Hematopoietic multipotent progenitor cell treated with erythropoietin and hydrocortisone succinate and interleukin-3 and kit ligand, for 6 days (in vitro differentiated cells): ENCODE measurements at places on chromosomes 1 and 21.

- peak; percentile 99 for DNase-seq
Measured at GRCh38 chr1:231053493-231054162, 13.6 kb upstream of the FAM89A start.

DNA sequence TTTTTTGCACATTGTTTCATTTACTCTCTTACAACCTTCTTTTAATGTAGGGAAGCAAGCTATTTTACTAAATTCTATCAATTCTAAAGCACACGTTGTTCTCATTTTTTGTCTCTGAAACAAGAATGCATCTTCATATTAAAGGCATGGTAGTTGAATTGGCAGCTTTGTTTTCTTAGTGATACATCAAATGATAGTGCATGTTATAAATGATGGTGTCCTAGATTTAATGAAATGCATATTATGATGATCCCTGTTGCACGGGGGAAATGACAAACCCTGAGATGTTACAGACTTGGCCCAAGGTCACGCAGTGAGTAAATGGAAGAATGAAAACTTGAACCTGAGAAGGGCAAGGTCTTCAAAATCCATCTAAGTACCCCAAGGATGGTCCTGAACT is 213.1 kb downstream of the KAZN start:
- no peak for DNase-seq

GRCh38 chr1:156505679-156506298 is 5.2 kb upstream of the MEF2D start:
- DNase-seq: no peak

DNA sequence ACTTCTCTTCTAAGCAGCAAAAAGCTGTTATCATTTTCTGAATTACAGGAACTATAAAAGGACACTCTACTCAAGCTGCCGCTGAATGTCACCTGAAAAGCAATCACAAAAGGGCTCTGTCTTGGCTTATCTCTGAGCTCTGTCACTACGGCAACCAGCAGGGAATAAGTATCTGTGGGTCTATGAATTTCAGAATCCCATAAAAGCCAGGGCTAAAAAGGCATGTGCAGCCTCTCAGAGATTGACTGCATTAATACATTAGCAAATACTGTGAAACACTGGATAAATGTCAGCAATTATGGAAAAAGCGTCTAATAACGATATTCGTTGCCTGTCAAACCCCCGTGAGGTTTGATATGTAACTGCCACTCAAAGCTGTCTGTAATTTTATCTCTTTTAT is 210.2 kb upstream of the DMRTA2 start:
- DNase-seq: no peak

GRCh38 chr1:173099166-173099565 is 48.4 kb upstream of the TNFSF18 start:
- no peak for DNase-seq
